ENCODE measurements at places on chromosomes 1 and 21.

- no peak for DNase-seq
Measured at GRCh38 chr1:31753707-31754349, 10.3 kb downstream of the ADGRB2 start.

DNA sequence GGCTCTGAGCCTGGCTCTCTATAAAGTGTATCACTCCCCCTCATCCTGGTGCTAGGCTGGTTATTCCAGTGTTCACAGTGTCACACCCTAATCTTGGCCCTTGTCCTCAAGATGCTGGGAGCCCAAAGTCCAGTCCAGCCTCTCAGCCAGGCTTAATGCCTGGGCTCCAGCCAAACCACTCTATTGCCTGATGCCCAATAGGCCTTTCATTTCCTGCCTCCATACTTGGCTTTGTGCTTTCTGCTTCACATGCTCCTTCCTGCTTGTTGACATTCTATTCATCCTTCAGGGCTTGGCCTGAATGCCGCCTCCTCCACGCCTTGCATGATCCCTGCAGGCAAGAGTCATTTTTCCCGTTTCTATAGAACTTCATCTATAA lies 1.7 kb downstream of the KLHDC8A start:
- DNase-seq, result no peak

GRCh38 chr1:104765085-104765484 lies 1015.4 kb downstream of the AMY1C start:
- DNase-seq, result no peak

DNA sequence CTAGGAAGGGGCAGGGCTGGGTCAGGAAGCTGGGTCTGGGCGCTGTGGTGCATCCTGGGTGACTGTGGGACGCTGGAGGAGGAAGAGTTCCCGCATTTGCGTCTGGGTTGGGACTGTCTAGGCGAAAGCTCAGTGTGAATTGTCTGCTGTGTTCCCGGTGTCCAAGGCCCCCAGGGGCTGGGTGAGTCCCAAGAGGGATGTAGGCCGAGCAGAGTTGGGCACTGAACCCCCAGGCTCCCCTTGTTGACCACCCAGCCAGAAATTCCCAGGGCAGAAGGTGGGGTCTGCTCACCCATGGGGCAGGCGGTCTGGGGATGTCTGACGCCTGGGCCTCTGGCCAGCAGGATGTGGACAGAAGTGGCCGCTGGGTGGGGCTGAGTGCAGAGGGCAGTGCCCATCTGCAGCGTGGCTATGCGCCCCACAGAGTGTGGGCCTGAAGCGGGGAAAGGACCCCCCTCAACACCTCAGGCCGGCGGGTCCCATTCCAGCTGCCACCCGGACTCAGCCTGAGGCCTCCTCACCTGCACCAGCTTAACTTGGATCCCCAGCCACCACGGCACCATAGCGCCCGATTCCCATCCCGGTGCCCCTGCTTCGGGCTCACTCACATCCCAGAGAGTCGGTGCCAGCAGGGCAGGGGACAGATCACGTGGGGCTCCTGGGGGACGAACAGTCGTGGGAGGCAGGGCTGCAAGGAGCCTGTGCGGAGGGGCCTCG lies 37.0 kb upstream of the POFUT2 start:
- DNase-seq, result no peak

GRCh38 chr1:201490708-201491131 lies 16.2 kb downstream of the CSRP1 start:
- no peak for DNase-seq

- peak; percentile 85 for DNase-seq
Measured at GRCh38 chr1:246117066-246117791, 389.9 kb downstream of the SMYD3 start.

GRCh38 chr1:206583707-206584648 lies 28.3 kb downstream of the EIF2D start:
- DNase-seq, result peak; percentile 82

DNA sequence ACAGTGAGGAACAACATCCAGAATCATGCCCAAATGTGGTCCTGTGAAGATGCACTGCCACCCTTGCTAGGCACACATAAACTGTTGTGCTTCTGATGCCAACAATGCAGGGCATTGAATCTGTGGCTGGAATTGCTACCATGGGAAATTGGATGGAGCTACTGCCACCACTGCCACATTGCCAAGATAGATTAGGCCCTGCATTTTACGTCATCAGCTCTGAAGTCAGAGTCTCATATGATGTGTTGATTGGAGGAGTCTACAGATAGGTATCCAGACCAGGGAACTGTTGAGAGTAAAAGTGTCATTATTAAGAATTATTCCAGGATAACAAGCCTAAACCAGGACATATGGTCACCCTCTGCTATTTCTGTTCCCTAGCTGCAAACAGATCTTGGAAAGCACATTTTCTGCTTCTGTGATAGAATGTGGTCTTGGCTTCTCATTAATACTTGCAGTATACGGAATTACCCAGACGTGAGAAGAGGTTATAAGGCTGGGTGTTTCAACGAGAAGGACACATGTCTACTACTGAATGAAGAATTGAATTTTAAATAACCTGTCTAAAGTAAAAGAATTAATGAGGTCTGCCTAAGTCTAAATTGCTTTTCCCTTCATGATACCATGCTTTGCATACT lies 106.6 kb downstream of the TNNI3K start:
- no peak for DNase-seq
